Heart left ventricle (tissue), 16 donors: ENCODE measurements at places on chromosomes 6 and 20. TPM values are rescaled to one million over a fixed set of nuclear protein-coding genes. Genes with fewer than 3 reads are reported as not detected.

The MUCL3 gene
- total RNA-seq = not detected

The TTPAL gene
- total RNA-seq = 5.8 TPM

The DAAM2 gene
- total RNA-seq = 20.9 TPM

The MCCD1 gene
- total RNA-seq = not detected

The PFDN6 gene
- 62.2 TPM for total RNA-seq

The PRDM13 gene
- total RNA-seq = not detected

The GJE1 gene
- total RNA-seq = not detected

The TRDN gene
- total RNA-seq = 303 TPM

The DNAH8 gene
- not detected for total RNA-seq

The PRICKLE4 gene
- 1.9 TPM for total RNA-seq

The CST2 gene
- total RNA-seq = 0.37 TPM

The DZANK1 gene
- total RNA-seq = 0.65 TPM

The LPA gene
- total RNA-seq = not detected

The MBOAT1 gene
- total RNA-seq = 4.9 TPM

The ANKEF1 gene
- total RNA-seq = 1.4 TPM

The EEF1A2 gene
- total RNA-seq = 1,794 TPM

The STK38 gene
- total RNA-seq = 32.8 TPM

The RCAN2 gene
- total RNA-seq = 315 TPM

The FAM135A gene
- total RNA-seq = 13.7 TPM

The TFAP2D gene
- total RNA-seq = not detected

The WDR27 gene
- 8.0 TPM for total RNA-seq

The EDN1 gene
- 2.6 TPM for total RNA-seq

The TSPYL1 gene
- 98.4 TPM for total RNA-seq

The LRRC73 gene
- total RNA-seq = 2.3 TPM

The TMEM170B gene
- total RNA-seq = 3.4 TPM

The CRISP2 gene
- total RNA-seq = not detected

The RGL2 gene
- 53.6 TPM for total RNA-seq

The BCAS1 gene
- total RNA-seq = not detected

The IBTK gene
- 24.0 TPM for total RNA-seq

The DUSP15 gene
- 3.2 TPM for total RNA-seq

The PRSS16 gene
- total RNA-seq = not detected

The NHLRC1 gene
- 1.3 TPM for total RNA-seq

The SLC22A23 gene
- total RNA-seq = 4.4 TPM

The MACROD2 gene
- 2.6 TPM for total RNA-seq

The KCNQ2 gene
- 2.6 TPM for total RNA-seq

The ENPP3 gene
- not detected for total RNA-seq

The TDRD6 gene
- total RNA-seq = 0.12 TPM

The SDCBP2 gene
- total RNA-seq = 2.3 TPM

The BNIP5 gene
- not detected for total RNA-seq

The DEFB132 gene
- not detected for total RNA-seq

The GPR63 gene
- 1.9 TPM for total RNA-seq

The SGK2 gene
- not detected for total RNA-seq

The MUC22 gene
- 0.11 TPM for total RNA-seq

The IL17F gene
- total RNA-seq = not detected
